GM12892 (cell line): ENCODE measurements at places on chromosomes 12 and 14.

DNA sequence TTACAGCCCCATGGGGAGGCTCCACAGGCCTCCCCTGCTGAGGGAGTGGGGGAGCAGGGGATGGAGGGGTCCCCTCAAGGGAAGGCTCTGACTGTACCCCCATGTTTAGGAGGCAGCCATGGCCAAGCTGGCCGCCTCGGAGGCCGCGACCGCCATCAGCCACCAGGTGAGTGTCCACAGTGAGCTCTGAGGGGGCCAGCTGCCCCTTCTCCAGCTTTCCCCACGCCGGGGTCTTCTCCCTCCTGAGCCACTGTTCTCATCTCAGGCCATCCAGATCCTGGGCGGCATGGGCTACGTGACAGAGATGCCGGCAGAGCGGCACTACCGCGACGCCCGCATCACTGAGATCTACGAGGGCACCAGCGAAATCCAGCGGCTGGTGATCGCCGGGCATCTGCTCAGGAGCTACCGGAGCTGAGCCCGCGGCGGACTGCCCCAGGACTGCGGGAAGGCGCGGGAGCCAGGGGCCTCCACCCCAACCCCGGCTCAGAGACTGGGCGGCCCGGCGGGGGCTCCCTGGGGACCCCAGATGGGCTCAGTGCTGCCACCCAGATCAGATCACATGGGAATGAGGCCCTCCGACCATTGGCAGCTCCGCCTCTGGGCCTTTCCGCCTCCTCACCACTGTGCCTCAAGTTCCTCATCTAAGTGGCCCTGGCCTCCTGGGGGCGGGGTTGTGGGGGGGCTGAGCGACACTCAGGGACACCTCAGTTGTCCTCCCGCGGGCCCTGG is 13.6 kb downstream of the ACADS start:
- DNase-seq: no peak

GRCh38 chr12:78118486-78118885 is 287.8 kb downstream of the NAV3 start:
- DNase-seq: no peak

GRCh38 chr12:100274291-100274690 is 7.3 kb downstream of the SCYL2 start:
- DNase-seq: no peak

DNA sequence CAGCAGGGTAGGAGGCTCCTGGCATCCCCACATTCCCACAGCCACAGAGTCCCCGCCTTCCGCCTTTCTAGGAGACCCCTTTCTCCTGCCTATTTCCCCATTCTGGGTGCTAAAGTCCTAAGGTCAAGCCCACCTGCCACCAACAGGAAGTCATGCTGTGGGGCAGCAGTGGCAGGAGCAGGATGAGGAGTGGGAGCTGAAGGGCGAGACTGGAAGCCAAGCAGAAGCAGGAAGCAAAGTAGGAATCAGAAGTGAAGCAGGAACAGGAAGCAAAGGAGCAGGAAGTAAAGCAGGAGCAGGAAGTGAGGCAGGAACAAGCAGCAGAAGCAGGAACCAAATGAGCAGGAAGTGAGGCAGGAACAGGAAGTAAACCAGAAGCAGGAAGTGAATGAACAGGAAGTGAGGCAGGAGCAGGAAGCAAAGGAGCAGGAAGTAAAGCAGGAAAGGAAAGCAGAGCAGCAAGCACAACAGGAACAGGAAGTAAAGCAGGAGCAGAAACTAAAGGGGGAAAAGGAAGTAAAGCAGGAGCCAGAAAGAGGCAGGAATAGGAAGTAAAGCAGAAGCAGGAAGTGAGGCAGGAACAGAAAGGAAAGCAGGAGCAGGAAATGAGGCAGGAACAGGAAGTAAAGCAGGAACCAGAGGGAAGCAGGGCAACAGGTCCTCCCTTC is 38.3 kb upstream of the RIMBP2 start:
- no peak for DNase-seq
